Activated CD4-positive, alpha-beta T cell treated with anti-CD3 and anti-CD28 coated beads, Interleukin-2, amount 50 U/mL, for 4 hours (primary cell): ENCODE measurements at places on chromosomes 5 and 9.

DNA sequence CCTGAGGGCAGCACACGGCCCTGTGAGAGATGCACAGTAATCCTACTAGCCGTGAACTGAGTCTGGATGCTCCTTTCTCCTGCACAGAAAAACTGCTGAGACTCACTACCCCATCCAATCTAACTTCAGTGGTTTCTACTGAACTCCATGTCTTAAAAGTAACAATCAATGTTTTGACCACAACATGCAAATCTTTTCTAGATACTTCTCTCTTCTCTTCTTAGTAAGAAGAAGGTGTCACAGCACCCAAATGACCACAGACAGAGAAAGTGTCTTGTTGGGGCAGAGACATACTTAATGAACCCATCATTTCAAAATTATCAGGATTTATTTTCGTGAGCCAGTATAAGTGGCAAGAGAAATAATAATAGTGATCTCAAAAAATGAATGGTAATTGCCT lies 285.8 kb upstream of the MEF2C start:
- DNase-seq, result no peak

DNA sequence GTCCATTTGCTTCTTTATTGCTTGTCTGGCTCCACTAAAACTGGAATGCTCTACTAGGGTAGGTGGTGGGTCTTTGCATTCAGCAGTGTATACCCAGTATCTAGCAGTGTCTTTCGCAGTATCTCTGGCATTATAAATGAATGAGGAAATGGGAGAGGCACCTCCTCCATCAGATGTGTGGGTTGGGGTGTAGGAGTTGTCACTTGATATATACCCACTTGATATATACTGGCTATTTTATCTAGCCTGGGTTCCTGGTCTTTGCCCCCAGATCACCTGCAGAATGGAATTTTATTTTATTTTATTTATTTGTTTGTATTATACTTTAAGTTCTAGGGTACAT lies 208.5 kb downstream of the PARP8 start:
- DNase-seq, result no peak

GRCh38 chr5:166430491-166431319 lies 1860.7 kb upstream of the WWC1 start:
- DNase-seq, result no peak

DNA sequence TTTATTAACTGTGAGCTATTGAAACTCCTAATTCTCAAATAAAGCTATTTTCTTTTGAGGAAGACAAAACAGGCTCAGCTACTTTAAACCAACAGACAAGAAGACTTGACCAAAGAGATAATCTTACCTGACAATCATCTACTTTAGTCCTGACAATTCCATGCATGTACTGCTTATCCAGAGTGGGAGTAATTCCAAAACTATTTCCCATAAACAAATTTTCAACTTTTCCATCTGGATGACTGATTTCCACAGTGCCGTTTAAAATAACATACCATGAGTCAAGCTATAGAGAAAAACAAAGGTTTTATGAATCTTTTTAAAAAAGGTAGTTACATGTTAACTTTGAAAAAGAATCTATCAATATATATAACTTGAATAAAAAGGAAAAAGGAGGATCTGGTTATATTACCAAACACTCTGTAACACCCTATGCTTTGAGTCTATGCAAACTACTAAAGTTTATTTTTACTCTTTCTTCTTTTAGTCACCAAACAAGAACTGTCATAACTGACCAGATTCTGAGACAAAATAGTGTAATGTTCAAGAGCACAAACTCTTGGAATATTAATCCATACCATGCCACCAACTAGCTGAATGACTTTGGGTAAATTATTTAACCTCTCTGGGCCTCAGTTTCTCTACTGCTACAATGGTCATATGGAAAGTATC lies 129.7 kb downstream of the RAPGEF6 start:
- no peak for DNase-seq

- no peak for DNase-seq
These were observed 56.3 kb downstream of the INSYN2B start for GRCh38 chr5:169923988-169924387.
